Cerebellum (tissue), 4 donors: ENCODE measurements at places on chromosomes 5 and 9. TPM values are rescaled to one million over a fixed set of nuclear protein-coding genes. Genes with fewer than 3 reads are reported as not detected.

GRCh38 chr9:124187311-124187710 lies 70.4 kb upstream of the NEK6 start:
- no peak for DNase-seq

GRCh38 chr5:155307229-155307628 lies 293.7 kb downstream of the KIF4B start:
- no peak for DNase-seq

The PRUNE2 gene
- 25.2 TPM for total RNA-seq

The PCDHA1 gene
- total RNA-seq, result 7.5 TPM

GRCh38 chr5:35860686-35861085 lies 4.0 kb downstream of the IL7R start:
- DNase-seq, result no peak

The NUTM2G gene
- total RNA-seq, result not detected

DNA sequence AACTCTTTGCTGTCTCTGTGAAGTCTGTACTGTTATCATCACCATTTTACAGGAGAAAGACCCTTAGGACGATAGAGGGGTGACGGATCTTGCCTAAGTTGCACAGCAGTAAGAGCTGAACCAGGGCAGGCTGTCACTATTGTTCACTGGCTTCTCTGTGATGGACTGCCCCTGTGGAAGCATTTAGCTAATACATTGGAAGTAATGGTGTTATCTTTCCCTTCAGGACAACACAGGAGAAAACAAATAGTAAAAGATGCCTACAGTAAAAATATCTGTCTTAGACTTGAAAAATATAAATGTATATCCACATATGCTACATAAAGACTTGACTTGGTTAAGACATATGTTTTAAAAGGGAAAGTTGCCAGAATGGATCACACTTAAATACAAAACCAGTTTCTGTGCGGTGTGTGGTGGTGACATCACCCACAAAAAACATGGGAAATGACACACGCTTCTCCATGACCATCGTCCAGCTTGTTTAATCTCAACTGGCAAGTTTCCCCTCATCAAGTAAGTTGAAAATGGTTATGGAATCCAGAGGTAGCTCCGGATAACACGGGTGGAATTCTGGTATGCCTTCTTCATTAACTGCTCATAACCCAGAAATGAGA lies 351.8 kb downstream of the EBF1 start:
- no peak for DNase-seq

The ROPN1L gene
- 3.2 TPM for total RNA-seq

DNA sequence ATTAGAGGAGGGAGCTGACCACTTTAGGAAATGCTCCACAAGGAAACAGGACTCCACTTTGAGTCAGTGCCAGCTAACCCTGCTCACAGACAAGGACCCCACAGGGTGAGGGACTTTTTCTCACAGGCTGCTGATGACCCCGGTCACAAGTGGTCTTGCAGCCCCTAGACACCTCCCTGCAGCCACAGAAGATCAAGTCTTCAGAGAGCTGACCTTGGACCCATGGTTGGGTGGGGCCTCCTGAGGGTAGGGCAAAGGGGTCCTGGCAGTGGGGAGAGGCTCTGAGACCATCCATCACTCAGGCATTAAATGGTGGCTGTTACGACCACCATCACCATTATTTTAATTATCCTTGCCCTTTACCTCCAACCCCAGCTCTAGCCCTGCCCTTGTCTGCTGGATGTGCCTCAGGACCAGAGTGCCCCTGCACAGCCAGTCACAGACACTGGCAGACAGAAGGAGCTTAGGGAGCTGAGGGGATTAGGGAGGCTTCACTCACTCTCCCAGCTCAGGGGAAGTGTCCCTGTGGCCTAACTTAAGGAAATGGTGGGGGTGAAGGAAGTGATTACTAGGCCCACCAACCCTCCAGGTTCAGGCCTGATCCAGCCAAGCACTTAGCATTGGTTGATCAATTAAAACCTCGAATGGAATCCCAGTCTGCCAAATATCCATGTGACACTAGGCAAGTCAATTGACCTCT lies 1.6 kb downstream of the ACSL6 start:
- DNase-seq, result no peak

The DOCK8 gene
- total RNA-seq, result 1.8 TPM

GRCh38 chr5:151896031-151896691 lies 28.5 kb downstream of the GLRA1 start:
- no peak for DNase-seq

- DNase-seq, result no peak
Measured at GRCh38 chr9:113926211-113926610, 50.1 kb downstream of the ZNF618 start.

GRCh38 chr9:91864380-91864779 lies 85.6 kb downstream of the ROR2 start:
- no peak for DNase-seq

DNA sequence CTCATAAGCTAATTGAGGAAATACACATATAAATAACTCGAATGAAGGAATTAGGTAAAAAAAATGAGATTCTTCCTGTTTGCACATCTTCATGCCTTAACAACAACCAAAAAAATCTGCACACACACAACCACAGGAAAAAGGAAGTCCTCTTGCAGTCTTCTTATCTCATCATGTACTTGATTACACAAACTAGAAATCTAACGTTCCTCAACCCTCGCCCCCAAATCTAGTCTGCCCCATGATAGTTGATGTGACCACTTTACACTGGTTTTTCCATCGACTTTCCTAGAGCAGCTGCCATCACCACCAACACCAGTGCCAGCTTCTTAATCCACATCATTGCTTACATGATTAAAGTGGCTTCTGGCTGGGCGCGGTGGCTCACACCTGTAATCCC lies 31.2 kb upstream of the RNU6ATAC start:
- DNase-seq, result no peak

DNA sequence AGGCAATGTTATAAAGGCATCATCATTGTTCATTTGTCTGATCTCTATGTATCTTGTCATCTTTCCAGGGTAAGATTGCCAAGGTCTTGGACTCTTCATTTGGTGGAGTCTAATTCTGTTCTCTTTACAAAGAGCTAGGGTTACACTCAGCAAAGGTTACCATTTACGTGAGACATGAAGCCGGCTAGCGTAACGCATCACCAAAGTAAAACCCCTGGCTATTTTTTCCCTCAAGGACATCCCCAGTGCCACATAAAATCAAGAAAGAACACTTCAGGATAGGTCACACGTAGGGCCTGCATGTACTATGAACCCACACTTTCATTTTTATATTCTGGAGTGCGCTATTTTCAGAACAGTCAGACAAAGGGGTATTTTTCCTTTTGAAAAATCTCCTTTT lies 20.0 kb upstream of the MYOT start:
- no peak for DNase-seq

The ALDOB gene
- 0.54 TPM for total RNA-seq

- no peak for DNase-seq
Measured at GRCh38 chr5:132971483-132972435, 8.3 kb upstream of the AFF4 start.

GRCh38 chr5:81838307-81838906 lies 87.5 kb upstream of the SSBP2 start:
- no peak for DNase-seq

The PCDHB8 gene
- 6.9 TPM for total RNA-seq

DNA sequence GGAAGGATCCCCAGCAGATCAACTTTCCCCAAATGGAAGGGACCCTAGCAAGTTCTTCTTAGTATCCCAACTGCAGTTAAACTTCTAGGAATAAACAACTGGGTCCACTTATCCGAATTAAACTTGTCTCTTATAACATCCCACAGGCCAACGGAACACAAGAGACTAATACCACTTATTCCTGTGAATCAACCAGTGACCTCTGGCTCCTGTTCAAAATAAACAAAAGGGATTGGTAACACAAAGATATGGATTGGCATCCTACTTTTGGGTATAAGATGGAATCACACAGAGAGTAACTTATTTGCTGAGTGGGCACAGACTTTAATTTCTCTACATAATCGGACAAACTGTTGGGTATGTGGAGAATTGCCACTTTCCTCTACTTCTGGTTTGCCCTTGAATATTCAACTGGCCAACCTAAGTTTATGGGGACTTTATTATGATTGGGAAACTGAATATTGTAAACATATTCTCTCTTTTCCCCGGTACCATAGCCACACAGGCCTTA lies 12.4 kb upstream of the PAIP1 start:
- DNase-seq, result no peak

DNA sequence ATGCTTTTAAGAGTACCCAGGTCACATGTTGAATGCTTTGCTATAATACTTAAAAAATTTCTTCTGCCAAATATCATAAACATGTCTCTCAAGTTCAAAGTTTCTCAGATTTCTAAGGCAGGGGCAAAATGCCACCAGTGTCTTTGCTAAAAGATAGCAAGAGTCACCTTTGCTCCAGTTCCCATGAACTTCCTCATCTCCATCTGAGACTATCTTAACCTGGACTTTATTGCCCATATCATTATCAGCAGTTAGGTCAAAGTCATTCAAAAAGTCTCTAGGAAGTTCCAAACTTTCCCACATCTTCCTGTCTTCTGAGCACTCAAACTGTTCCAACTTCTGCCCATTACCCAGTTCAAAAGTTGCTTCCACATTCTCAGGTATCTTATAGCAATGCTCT lies 307.6 kb upstream of the TNC start:
- DNase-seq, result no peak

The AK6 gene
- total RNA-seq, result 18.1 TPM

GRCh38 chr9:72312386-72312987 lies 52.5 kb downstream of the ZFAND5 start:
- no peak for DNase-seq

The PCDHGC5 gene
- 16.4 TPM for total RNA-seq

DNA sequence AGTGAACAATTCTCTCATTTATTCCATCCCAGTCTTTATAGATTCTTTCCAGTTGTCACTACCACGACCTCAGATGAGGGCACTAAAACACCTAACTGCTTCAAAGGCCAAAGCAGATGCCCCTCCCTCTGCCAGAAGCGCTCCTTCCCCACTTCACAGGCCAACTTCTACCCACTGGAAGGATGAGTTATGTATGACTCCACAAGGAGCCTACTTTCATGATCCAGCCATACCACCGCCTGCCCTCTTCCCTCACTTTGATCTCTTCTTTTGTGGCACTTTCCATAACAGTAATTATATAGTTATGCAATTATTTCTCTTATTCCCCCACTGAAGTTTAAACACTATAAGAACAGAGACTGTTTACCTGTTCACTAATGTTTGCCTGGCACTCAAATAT lies 93.7 kb downstream of the HOMER1 start:
- no peak for DNase-seq

GRCh38 chr5:143682929-143683386 lies 129.0 kb upstream of the HMHB1 start:
- no peak for DNase-seq

- DNase-seq, result no peak
Measured at GRCh38 chr5:168101352-168101751, 190.1 kb upstream of the WWC1 start.

- no peak for DNase-seq
Measured at GRCh38 chr5:78993165-78993564, 8.1 kb upstream of the ARSB start.

DNA sequence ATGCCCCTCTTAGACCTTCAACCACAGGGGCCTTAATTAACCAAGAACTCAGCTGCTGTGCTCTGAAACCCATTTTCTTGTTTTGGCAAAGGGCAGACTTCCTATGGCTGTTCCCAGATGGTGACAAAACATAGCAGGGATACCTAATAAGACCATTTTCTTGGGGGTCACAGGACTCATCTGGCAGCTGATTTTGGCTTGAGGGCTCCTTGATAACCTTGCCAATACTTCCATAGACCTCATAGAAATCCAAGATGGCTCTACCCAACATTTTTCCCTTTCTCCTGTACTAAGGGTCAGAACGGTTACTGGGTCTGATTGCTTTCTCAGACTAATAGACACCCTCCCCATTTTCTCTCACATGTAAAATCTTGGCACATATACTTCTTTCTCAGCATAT lies 757.7 kb upstream of the SEMA6A start:
- no peak for DNase-seq

DNA sequence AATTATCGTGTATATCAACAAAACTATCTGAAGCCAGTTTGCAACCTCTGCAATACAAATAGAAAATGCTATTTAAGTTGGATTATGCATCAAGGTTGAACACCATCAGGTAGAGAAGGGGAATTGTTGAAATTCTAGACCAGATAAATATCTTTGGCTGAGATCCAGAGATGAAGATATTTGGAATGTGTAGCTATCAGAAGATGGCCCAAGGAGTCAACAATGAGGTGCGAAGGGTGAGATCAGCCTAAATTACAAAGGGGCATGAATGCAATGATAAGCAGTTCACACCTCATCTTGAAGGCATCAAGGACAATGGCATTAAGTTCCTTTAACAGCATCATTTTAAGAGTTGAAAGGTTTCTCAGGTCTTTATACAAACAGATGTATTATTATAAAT lies 572.1 kb upstream of the DMAC1 start:
- DNase-seq, result no peak

The TOR1A gene
- 20.6 TPM for total RNA-seq

DNA sequence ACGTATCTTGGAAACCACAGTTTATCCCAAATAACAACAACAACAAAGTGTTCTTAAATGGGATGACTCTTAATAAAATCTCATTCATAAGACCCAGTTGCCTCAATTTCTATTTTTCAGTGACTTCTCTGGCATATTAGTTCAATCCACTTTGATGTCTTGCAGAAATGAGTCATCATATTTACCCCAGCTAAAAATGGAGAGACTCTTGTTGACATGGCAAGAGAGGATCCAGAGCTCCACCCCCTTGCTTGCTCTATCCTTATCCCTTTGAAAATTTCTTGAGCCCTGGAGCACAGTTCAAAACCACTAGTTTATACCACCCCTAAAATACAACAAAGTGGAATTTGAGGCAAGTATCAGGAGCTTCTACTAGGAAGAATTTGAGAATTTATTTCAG lies 20.8 kb downstream of the VCAN start:
- DNase-seq, result no peak

DNA sequence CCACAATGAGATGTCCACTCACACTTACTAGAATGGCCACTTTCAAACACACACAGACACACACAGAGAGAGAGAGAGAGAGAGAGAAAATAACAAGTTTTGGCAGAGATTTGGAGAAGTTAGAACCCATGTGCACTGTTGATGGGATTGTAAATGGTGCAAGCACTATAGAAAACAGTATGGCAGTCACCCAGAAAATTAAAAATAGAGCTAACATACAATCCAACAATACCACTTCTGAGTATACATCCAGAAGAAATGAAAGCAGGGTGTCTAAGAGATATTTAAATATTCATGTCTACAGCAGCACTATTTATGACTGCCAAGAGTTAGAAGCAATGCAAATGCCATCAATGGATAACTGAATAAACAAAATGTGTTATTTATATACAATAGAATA lies 359.9 kb upstream of the COX7C start:
- no peak for DNase-seq

GRCh38 chr5:14851597-14851996 lies 20.0 kb downstream of the ANKH start:
- no peak for DNase-seq

The WDR70 gene
- 38.9 TPM for total RNA-seq
